Natural killer cell treated with Interleukin-12 subunit alpha and Interleukin-12 subunit beta and Interleukin-15 and Interleukin-18, amount 100 ng/mL, for 72 hours (primary cell): ENCODE measurements at places on chromosomes 4 and X. TPM values are rescaled to one million over a fixed set of nuclear protein-coding genes. Genes with fewer than 3 reads are reported as not detected.

- H3K4me3 ChIP-seq = no peak overlapping the region
- no peaks in the 10 kb centered on the region for H3K4me1 ChIP-seq
- DNase-seq = no peak
- H3K27me3 ChIP-seq = no peaks in the 10 kb centered on the region
- no peak overlapping the region for H3K27ac ChIP-seq
These were observed 278.5 kb downstream of the PARM1 start for GRCh38 chr4:75211422-75211821.

The AMTN gene
- total RNA-seq = not detected

The TMA16 gene
- 60.5 TPM for total RNA-seq

The ENPEP gene
- 0.05 TPM for total RNA-seq
